DMS79 (cell line): ENCODE measurements at places on chromosomes 5 and 9.
A peak's percentile ranks its signal among the peaks of the same experiment; 100 is the strongest.

DNA sequence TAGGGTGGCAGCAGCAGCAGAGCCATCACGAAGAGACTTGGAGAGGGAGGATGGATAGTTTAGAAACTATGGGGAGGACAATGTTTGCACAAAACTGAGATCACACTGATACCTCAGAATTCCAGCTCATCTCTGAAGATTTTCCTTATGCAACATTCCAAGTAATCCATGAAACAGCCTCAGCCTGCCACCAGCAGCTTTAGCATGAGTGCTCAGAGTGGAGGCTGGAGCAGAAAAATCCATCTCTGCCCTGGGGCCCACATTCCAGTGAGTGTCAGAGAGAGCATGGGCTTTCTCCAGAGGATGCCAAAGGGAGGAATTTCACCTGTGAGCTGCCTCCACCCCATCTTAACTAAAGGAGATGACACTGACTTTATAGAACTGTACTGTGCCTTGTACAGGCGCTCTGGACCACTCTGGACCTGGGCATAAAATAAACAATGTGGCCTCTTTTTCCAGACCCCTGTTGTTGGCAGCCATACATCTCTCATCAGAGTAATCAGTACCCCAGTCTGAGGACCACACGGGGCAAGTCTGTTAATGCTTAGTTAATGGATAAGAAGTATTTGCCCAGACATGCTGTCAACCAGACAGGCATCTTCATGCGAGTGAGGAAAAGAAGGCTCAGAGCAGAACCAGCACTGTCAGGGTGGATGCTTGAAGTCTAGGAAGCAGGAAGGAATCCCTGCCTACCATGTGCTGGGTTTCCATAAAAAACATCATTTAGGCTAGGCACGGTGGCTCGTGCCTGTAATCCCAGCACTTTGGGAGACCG, 440.9 kb downstream of the ENC1 start:
- no peak for DNase-seq

- DNase-seq = no peak
These were observed 66.0 kb upstream of the PPARGC1B start for GRCh38 chr5:149664083-149664482.

- no peak for DNase-seq
These were observed 5.4 kb downstream of the TNFSF8 start for GRCh38 chr9:114925039-114925438.

- DNase-seq = no peak
These were observed 160.9 kb upstream of the CCNG1 start for GRCh38 chr5:163276466-163276865.

GRCh38 chr5:138603249-138603920, 28.2 kb upstream of the HSPA9 start:
- DNase-seq = no peak

GRCh38 chr5:95445995-95446394, 54.8 kb downstream of the FAM81B start:
- DNase-seq = no peak

- DNase-seq = no peak
These were observed 338.6 kb downstream of the SLIT3 start for GRCh38 chr5:168962306-168962705.

- peak; percentile 99 for DNase-seq
These were observed 22.2 kb downstream of the HMCN2 start for GRCh38 chr9:130287736-130288135.

GRCh38 chr9:134178394-134178767, 14.0 kb upstream of the RNU6ATAC start:
- no peak for DNase-seq

DNA sequence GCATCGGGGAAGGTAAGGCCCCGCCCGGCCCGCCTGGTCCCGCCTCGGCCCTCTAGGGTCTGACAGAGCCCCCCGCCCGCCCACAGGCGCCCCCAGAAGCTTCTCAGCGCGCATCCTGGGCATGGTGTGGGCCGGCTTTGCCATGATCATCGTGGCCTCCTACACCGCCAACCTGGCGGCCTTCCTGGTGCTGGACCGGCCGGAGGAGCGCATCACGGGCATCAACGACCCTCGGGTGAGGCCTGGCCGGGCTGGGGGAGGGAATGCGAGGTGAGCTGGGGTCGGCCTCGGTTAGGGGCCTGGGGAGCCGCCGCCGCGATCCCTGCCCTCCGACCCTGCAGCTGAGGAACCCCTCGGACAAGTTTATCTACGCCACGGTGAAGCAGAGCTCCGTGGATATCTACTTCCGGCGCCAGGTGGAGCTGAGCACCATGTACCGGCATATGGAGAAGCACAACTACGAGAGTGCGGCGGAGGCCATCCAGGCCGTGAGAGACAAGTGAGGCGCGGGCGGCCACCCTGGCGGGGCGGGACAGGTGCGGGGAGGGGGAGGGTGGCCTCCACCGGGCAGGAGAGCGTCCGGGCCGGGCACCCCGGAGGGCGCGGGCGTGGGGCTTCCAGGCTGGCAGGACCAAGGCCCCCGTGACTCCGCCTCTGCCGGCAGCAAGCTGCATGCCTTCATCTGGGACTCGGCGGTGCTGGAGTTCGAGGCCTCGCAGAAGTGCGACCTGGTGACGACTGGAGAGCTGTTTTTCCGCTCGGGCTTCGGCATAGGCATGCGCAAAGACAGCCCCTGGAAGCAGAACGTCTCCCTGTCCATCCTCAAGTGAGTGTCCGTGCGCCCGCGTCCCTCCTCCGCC, 7.1 kb downstream of the LRRC26 start:
- DNase-seq = no peak

DNA sequence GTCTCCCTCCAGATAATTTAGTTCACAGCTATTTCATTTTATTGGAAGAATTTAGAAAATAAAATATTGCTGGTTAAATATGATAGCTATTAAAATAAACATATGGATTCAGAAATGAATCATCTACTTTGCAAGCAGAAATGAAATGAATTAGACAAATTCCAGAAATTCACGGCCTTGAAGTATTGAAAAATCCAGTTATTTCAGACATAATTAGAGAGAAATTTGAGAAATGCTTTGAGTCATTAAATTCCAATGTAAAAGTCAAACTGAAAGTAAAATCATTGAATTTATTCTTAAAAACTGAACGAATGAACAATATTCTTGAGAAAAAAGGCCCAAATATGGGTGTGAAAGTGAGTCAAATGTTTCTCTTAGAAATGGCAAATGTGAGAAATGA, 632.6 kb upstream of the EDIL3 start:
- no peak for DNase-seq

GRCh38 chr9:4965174-4965821, 19.8 kb upstream of the JAK2 start:
- no peak for DNase-seq

GRCh38 chr5:134879456-134879855, 5.3 kb downstream of the TXNDC15 start:
- DNase-seq = no peak

DNA sequence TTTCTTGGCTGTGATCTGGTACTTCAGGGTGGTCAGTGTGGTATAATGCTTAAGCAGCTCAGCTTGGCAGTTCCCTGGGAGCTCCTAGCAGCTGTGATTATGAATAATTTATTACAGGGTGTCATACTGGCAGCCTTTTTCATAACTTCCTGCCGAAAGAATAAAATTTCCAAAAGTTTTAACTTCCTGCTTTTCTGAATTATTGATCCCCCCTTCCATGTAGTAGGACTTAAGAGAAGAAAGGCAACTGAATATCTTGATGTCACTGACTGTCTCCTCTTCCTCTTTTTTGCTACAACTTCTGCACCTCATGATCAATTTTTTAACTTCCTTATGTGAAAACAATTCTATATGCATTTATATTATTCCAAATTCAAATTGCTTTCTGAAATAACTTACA, 74.3 kb upstream of the SPEF2 start:
- no peak for DNase-seq

DNA sequence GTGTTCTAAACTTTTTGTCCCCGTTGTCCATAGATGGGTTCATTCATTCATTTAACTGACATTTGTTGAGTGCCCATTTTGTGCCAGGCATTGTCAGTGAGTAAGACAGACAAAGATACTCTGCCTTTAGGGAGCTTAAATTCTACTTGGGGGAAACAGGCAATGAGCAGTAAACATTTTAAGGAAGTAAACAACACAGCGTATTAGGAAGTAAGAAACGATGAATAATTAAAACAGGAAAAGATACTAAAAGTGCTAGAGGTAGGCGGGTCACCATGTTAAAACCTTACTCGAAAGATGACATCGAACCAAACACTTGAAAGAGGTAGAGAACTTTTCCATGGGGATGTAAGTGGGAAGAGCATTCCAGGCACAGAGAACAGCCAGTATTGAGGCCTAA, 5.5 kb upstream of the MAML1 start:
- DNase-seq = no peak

- DNase-seq = no peak
These were observed 110.2 kb downstream of the DAPK1 start for GRCh38 chr9:87607859-87608258.

GRCh38 chr5:112691758-112692157, 45.9 kb upstream of the APC start:
- DNase-seq = no peak

- DNase-seq = no peak
These were observed 38.7 kb upstream of the C6 start for GRCh38 chr5:41252036-41252435.

DNA sequence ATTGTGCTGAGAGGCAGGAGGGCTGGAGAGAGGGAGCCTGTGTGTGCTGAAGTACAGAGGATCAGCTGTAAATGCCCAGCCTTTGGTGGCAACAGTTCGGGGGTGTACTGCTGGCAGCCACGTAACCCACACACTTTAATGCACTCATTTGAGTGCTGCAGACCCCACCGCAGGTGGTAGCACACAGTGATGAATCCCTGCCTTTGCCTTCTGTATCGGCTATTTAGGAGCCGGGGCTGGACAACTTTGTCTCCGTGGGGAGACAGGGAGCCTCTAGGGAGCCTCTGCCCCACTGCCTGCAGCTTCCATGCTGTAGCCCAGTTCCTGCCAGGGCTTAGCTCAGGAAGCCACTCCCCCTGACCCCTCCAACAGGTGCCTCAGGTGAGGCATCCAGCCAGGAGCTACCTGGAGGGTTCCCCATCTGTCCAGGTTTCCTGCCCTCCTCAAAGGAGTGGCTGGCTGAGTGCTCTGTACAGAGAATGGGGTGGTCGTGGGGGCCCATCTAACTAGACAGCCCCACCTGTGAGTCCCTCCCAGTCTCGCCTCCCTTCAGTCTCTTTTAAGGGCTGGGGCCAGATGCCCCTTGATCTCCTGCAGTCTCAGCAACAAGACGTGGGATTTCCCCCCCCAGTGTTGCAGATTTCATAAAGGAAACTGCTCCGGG, 44.5 kb downstream of the SECISBP2 start:
- no peak for DNase-seq

DNA sequence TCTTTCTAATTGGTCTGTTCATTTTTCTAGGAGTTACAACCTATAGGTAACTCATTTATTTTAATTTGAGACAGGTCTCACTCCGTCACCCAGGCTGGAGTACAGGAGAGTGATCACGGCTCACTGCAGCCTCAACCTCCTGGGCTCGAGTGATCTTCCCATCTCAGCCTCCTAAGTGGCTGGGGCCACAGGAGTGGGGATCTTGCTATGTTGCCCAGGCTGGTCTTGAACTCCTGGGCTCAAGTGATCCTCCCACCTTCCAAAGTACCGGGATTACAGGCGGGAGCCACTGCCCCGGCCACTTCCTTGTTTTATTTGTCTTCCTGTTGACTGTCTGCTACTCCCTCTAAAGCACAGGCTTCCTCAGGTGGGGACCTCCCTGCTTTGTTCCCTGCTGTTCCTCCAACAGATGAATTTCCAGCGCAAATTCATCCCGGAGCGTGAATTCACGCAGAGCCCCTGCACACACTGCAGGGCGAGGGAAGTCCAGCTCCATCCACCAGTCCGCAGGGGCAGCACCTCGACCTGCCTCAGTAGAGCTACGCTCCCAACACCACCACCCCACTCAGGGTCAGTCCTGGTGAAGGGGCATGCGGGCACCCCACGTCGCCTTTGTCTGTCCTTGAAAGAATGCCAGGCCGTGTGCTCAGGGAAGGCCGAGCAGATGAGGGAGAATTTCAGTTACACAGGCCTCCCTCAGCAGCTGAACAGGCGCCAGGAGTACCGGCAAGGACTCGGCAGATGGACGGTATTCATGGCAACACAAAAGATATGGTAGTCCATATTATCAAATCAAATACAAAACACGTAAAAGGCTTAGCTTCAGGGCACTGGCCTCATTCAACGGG, 6.3 kb downstream of the QSOX2 start:
- no peak for DNase-seq

DNA sequence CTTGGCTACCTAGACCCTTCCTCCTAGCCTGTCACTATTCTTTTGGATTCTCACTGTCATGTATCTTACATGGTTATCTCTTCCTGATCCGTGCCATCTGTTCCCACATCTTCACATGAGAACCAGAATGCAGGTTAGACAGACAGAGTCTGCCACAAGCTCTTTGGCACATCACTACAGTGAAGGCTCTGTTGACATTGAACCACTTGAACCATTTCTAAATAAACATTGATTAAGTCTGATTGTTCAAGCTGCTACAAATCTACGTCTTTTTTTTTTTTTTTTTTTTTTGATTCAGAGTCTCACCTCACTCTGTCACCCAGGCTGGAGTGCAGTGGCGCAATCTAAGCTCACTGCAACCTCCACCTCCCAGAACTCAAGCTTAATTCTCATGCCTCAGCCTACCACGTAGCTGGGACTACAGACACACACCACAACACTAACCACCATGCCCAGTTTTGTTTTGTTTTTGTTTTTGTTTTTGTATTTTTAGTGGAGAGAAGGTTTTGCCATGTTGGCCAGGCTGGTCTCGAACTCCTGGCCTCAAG, 85.1 kb upstream of the LRRTM2 start:
- DNase-seq = no peak

DNA sequence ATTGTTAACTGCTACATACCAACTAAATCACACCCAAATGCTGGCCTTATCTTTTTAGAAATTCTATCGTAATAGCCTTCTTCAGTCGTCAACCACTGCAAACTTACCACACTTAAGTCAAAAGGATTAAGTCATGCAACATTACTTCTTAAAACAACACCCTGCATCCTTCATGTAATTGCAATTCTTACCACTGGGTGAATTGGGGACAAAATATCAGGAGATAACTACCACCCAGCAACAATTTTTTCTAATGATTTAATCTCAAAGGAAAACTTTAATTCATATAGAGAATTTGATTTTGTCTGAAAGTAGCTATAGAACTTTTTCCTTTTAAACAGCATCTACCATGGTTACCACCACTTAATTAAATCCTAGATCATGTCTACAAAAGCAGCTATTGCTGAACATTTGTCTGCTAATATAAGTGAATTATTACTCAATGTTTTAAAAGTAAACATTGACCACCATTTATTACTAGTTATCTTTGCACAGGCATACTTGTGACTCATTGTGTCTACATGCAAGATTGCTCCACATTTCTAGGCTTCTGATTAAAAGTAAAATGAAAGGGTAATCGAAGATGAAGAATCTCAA, 10.5 kb downstream of the MLLT3 start:
- DNase-seq = no peak
